ENCODE measurements at places on chromosomes 4 and X. TPM values are rescaled to one million over a fixed set of nuclear protein-coding genes. Genes with fewer than 3 reads are reported as not detected.

PTPN13 gene
- 0.53 TPM for total RNA-seq

SSX3 gene
- not detected for total RNA-seq

DNAJB14 gene
- total RNA-seq = 43.8 TPM

KLHL13 gene
- total RNA-seq = 0.20 TPM

AREG gene
- 0.46 TPM for total RNA-seq

SLC38A5 gene
- total RNA-seq = 188 TPM

ATP8A1 gene
- 23.3 TPM for total RNA-seq

SPIN2A gene
- 0.47 TPM for total RNA-seq

FDCSP gene
- not detected for total RNA-seq

MGST2 gene
- 2.6 TPM for total RNA-seq

GRCh38 chr4:151860561-151861093 lies 99.8 kb upstream of the GATB start:
- no peak for DNase-seq

- no peak for DNase-seq
Observed at GRCh38 chrX:29470030-29470429, 745.3 kb upstream of the MAGEB2 start.

- no peak for DNase-seq
Observed at GRCh38 chr4:113756005-113756410, 5.5 kb downstream of the CAMK2D start.

DNA sequence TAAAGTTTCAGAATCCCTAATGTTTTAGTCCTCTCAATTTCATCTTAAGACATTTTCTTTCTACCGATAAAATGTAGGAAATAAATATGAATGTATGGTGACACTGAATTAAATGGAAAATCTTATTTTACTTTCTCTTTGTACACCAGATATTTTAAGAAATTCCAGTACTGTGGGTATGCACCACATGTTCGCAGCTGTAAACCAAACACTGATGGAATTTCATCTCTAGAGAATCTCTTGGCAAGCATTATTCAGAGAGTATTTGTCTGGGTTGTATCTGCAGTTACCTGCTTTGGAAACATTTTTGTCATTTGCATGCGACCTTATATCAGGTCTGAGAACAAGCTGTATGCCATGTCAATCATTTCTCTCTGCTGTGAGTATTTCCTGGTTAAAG lies 26.9 kb downstream of the C4orf46 start:
- DNase-seq = no peak

DNA sequence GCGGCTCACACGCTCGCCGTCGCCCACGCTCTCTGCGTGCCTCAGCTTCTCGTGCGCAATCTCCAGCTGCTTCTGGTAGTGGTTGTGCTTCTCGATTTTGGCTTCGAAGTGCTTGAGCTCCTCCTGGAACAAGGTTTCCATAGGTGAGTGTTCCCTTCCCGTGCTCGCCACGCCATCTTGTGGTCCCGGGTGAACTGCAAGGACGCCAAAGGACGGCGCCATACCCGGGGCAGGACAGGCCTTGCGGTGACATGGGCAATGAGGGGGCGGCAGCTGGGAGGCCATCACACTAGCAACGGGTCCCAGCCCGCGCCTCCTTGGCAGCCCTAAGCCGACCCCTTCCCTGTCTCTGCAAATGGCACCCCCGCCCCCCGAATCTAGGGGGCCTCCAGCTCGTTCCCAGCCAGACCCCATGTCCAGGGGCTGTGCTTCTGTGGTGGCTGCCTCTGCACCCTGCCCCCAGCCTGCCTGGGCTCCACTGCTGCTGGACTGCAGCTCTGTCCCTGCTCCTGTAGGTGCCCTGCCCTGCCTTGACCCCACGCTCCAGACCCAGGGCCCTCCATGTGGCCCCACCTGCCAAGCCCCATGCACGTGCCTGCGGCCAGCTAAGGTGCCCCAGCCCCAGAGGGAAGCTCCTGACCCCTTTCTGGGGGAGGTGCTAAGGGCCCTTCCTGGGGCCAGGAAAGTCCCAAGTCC lies 17.3 kb downstream of the LRPAP1 start:
- DNase-seq = no peak

DNA sequence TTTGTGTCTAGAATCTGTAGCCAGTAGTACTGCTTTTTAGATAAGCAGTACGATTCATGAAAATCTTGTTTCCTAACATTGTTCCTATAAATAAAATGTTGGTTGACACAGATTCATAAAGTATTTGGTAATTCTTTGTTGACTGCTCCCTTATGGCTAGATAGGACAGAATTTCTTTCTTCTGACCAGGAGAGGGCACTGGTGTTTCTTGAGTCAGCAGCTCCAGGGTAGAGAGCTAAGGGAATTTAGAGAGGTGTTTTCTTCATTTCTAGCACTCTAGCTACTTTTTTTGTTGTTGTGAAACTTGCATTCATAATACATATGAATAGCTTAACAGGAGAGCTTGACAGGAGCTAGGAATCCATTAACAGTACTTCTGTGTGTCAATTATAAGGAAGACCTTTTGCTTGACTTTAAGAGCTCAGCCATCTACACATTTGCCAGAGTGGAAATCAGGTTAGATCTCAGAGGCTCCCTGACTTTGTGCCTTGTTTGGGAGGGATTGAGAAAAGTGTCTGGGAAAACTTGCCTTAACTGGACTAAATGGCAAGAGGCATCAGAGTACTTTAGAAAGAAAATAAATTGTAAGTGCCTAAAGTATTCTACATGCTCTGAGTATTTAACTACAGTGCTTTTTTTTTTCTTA lies 756.1 kb downstream of the SH3BGRL start:
- no peak for DNase-seq

DNA sequence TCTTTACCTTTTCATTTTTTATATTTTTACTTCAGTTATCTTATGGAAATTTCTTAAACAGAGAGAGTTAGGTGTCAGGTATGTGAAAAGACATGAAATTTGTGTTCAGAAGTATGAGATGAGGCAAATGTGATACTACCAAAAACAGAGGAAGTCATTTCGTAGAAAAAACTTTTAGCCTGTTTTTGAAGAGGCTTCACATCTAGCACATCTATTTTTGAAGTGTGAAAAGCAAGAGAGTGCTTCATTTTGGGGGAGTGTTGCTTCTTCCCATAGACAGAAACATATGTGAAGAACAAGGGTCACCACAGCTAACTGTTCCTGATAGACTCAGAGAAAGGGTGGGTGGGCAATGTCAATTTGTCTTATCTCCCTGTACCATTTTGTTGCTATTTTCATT lies 125.3 kb downstream of the TET2 start:
- DNase-seq = no peak

- no peak for DNase-seq
Observed at GRCh38 chr4:152289941-152290340, 246.0 kb downstream of the FBXW7 start.

- no peak for DNase-seq
Observed at GRCh38 chr4:48361012-48361400, 19.7 kb downstream of the SLAIN2 start.

- no peak for DNase-seq
Observed at GRCh38 chrX:109533005-109533404, 3.6 kb upstream of the NXT2 start.
